Stimulated activated CD8-positive, alpha-beta memory T cell treated with anti-CD3 and anti-CD28 coated beads, Interleukin-2, amount 100 ng/mL, for 1 hour (primary cell): ENCODE measurements at places on chromosomes 2 and 18.

DNA sequence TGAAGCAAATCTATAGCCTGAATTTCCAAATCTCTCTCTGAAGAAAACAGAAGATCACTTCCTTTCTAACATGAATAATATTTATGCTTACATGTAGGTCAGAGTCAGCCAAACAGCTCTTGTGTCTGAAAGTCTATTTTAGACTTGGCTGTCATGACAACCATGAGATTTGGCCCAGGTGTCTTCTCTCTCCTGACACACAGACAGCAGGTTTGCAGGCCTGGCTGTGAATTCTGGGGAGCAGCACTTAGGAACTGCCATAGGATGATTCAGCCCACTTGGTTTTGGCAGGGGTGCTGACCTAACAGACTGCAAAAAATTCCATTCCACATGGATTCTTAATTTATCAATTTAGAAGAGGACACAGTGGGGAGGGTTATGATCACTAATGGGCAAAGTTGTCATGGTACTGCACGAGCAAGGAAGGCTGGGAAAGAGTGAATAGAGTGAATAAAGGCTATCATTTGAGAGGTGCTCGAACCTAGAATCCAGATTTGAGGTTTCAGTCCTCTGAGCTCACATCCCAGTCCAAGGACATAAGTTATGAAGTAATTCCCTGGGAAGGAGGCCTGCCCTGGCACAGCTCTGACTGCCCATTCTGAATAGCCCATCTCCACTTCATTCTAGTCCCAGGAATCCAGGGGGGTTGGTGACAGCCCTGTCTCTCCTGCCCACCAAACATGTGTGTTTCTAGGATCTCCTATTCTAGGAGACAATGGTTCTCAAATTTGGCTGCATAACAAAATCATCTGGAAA, 453.9 kb upstream of the TRIB2 start:
- DNase-seq = no peak

- DNase-seq = no peak
Observed at GRCh38 chr18:59263661-59264060, 9.6 kb downstream of the RAX start.

DNA sequence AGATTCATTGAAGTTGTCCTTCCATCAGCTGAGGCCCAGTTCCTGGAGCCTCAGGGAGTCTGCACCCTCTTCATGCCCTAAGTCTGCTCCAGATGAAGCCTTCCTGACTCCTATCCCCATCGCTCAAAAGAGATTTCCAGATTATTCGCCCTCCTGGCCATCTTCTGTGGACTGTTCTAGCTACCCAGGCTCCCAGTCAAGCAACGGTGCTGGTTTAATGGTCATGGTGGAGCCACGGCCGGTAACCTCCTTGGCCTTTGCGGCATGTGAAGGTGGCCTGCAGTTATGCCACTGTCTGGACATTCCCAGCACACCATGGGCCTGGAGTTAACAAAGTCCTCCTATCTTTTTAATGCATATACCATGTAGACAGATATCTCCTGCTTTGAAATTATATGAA, 140.1 kb upstream of the ASB18 start:
- no peak for DNase-seq

GRCh38 chr2:159546039-159546438, 70.3 kb downstream of the BAZ2B start:
- DNase-seq = no peak

- DNase-seq = no peak
Observed at GRCh38 chr2:196166876-196167275, 4.5 kb downstream of the STK17B start.

DNA sequence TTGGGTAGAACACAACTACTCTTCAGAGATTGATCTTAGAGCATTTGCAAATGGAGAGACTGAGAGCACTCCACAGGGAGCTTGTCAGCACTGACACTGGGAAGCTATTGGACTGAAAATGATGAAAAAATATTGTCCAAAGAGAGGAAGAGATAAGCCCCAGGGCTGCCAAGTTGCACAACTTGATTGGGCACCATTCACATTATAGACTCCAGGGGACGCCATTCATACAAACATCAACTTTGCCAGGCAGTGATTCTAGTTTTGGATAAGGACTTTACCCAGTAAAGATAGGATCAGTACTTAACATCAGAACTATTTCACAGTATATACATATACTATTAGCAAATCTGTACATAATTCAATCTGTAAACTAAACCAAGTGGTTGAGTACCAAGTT, 79.6 kb upstream of the MYCN start:
- no peak for DNase-seq

GRCh38 chr2:112629823-112630222, 15.9 kb upstream of the SLC20A1 start:
- no peak for DNase-seq

- no peak for DNase-seq
Observed at GRCh38 chr2:231701456-231702373, 6.6 kb upstream of the PTMA start.

DNA sequence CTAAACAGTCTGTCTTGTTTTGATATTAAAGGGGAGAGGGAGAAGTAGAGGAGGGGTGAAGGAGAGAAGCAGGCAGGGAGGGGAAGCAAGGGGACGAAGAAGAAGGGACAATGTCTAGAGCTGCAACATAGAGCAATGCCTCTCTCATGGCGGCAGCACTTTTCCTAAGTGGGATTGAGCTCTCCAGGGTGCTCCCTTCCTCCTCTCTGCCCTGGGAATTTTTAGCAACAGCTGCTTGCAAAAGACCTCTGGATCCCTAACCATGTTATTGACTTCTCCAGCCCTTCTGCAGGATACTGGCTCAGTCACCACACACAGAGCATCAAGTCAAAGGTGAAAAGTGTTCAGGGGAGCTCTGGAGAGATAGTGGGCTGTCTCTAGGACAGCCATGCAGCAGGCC, 734.9 kb downstream of the EPHA4 start:
- DNase-seq = no peak
